Heart left ventricle (tissue), 16 donors: ENCODE measurements at places on chromosomes 13 and 19.
A peak's percentile ranks its signal among the peaks of the same experiment; 100 is the strongest.

GRCh38 chr13:90557626-90558025 lies 789.9 kb upstream of the MIR17HG start:
- DNase-seq = no peak

DNA sequence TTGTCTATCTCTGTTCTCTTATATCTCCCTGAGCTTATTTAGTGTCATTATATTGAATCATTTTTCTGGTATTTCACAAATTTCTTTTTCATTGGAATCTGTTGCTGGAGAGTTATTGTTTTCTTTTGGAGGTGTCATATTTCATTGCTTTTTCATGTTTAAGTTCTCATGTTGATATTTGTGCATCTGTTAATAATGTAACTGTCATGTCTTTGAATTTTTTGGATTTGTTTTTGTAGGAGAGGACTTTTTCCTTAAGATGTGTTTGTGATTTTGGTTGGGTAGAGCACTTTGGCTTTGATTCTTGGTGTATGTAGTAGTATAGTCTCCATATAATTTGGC lies 64.0 kb downstream of the DNAJC3 start:
- no peak for DNase-seq

- DNase-seq = no peak
Observed at GRCh38 chr13:93689333-93689732, 462.7 kb downstream of the GPC6 start.

- DNase-seq = no peak
Observed at GRCh38 chr19:41998246-41999020, 4.4 kb upstream of the ATP1A3 start.

- no peak for DNase-seq
Observed at GRCh38 chr13:32432856-32433255, 4.9 kb upstream of the N4BP2L1 start.

DNA sequence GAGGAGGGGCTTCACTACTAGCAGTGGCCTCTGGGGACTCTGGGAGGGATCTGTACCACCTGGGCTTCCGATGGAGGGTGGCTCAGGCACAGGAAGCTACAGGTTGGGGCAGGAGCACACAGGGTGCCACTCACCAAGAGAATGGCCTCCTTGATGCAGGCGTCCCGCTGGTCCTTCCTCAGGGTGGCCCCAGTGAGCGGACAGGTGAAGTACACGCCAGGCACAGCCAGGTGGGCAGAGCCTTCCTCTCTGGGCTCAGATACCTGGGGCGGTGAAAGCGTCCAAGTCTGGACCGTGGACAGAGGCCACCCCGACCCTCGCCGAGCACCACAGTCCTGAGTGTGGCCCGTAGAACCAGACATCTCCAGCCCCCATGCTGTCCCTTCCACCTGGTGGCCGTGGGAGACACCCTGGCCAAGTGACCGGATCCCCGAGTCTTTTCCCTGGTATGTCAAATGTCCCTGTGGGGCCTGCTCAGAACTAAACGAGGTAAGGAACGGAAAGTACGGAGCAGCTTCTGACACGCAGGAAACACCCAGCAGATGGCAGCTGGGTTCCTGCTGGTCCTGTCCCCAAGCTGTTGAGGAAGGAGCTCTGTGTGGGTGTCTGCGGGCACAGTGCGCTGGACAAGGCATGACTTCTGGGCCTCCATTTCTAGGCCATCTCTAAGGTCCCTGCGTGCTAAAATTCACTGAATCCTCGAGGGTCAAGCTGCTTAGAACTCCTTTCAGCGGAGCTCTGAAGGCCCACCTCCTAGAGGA lies 5.2 kb downstream of the UBXN6 start:
- no peak for DNase-seq

DNA sequence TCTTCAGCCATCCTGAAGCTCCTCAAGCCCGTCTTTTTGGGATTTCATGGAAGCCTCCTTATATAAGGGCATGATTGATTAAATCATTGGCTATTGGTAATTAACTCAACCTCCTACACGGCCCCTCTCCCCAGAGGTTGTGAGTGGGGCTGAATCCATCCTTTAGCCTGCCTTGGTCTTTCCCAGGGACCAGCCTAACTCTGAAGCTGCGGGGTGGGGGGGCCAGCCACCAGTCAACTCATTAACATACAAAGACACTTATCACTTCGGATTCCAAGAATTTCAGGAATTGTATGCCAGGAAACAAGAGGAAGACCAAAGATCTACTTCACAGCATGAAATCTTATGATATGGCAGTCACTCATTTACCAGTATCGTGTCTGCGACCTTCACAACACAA lies 9.9 kb downstream of the COL4A1 start:
- peak; percentile 24 for DNase-seq

DNA sequence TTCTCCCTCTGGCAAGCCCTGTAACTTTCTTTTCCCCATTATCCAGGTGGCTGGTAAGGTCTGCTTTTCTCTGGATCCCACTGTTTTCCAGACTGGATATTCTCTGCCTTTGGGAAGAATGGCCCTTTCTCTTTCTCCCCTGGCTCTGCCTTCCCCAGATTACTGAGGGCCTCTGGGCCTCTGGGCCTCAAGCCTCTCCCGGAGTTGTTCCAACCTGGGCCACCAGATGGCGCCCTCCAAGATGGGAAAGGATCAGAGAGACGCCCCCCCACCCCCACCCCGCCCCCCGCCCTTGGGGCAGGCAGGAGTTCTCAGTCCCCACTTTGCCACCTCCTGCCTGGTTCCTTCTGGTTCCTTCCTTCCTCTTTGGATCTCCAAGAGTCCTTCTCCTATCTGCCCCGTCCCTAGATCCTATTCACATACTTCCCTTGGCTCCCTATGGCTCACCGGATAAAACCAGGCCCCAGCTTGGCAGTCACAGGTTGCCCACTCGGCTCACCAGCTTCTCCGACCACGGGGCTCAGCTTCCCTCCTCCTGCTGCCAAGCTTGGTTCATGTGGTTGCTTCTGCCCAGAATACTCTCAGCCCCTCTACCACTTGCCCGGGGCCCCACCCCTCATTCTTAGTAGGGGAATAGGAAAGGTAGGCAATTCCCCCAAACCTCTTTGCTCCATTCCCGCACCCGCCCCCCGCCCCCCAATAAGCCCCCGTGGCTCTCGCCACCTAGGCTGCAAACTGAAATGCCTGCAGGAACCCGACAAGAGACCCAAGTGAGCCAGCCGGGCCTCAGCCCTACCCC lies 13.1 kb downstream of the EPS8L1 start:
- no peak for DNase-seq

DNA sequence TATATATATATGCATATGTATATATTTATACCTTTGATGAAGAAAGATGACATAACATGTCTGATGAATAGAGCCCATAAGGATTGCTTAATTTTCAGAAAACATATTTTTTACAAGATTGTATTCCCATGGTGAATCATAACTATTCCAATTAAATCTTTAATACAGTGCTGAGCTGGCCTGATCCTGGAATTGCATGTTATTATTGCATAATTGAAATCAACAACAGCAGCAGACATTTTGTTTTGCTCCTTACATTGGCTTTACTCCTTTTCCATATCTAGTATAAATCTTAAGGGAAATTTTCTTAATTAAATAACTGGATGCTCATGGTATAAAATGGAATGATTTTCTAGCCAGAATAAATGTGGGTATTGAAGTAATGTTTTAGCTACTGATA lies 22.0 kb downstream of the POSTN start:
- no peak for DNase-seq

GRCh38 chr19:6279620-6279930 lies 200 bp downstream of the MLLT1 start:
- no peak for DNase-seq

DNA sequence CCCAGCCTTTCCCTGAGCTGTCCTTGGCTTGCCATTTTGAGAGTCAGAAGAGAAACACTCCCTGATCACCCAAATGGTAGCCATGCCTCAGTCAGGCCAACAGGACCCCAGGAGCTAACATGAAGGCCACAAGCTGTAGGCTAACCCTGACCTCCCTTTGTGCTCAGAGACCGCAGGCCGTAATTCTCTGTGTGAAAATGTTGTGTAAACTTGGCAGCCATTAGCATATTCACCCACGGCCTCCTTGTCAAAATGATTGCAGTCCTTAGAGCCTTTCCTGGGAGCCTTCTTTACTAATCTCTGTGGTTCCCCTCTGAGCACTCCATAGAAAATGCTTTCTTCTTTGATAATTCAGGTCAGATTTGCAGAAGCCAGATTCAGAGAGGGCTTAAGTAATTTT lies 418.9 kb downstream of the COG6 start:
- no peak for DNase-seq

DNA sequence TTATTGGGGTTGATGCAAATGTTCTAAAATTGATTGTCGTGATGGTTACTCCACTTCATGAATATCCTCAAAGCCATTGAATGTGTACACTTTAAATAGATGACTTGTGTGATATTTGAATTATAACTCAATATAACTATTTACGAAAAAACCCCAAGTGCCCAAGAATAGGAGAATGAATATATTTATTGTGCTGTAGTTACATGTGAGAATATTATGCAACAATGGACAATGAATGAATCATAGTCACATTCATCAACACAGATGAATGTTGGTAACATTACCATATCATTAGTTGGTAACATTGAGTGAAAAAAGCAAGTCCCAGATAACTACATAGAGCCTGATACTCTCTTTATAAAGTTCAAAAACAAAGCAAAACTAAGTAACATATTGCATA lies 127.8 kb upstream of the UBL3 start:
- DNase-seq = no peak

DNA sequence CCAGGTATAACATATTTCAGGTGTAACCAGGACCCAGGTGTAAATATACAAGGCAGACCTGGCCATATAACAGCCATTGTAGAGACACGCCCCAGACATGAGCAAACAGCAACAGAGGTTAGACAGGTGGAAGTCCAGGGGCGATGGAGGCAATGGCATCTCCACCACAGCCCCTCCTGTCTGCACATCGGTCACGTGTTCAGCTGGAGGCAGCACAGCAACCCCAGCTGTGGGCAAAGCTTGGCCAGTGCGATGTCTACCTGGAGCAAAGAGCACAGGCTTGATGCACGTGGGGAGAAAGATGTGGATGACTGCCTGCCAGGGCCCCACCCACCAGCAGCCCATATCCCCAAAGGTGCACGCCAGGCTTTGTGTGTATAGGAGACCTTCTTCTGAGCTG lies 4.4 kb downstream of the CYP4F2 start:
- no peak for DNase-seq

GRCh38 chr19:16824658-16825311 lies 4.4 kb upstream of the SIN3B start:
- no peak for DNase-seq

DNA sequence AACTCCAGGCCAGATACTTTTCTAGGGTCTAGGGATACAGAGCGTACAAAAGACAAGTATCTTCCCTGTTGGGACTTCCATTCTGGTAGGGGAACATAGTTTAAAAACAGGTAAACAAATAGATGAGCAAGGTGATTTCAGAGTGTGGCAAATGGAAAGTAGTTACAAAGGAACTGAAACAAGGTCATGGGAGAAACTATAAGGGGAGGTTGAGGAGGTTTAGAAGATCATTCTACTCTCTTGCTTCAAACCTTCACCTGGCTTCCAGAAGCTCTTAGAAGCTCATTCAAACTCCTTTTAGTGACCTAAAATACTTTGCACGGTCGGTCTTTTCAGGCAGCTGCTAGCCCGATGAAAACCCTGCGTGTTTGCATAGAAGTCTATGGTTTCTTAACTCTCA lies 9.1 kb downstream of the FFAR2 start:
- no peak for DNase-seq

GRCh38 chr19:2048104-2048958 lies 2.7 kb downstream of the MKNK2 start:
- DNase-seq = no peak

GRCh38 chr13:51967482-51968446 lies 43.5 kb downstream of the ATP7B start:
- DNase-seq = no peak

GRCh38 chr13:75368167-75368566 lies 113.8 kb downstream of the TBC1D4 start:
- DNase-seq = peak; percentile 41

- DNase-seq = no peak
Observed at GRCh38 chr19:18496980-18497256, 25.0 kb downstream of the ELL start.

DNA sequence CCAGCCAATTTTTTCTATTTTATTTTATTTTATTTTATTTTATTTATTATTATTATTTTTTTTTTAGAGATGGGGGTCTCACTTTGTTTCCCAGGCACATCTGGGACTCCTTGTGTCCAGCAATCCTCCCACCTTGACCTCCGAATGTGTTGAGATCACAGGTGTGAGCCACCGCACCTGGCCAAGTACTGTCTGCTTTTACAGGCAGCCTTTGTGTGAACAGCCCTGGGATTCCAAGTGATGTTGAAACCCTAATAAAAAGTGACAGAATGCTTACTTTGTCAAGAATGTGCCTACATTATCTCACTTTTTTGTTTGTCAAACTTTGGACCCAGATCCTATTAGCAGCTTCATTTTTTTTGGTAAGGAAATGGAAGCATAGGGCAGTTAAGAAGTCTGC lies 220.1 kb upstream of the EDNRB start:
- DNase-seq = no peak

DNA sequence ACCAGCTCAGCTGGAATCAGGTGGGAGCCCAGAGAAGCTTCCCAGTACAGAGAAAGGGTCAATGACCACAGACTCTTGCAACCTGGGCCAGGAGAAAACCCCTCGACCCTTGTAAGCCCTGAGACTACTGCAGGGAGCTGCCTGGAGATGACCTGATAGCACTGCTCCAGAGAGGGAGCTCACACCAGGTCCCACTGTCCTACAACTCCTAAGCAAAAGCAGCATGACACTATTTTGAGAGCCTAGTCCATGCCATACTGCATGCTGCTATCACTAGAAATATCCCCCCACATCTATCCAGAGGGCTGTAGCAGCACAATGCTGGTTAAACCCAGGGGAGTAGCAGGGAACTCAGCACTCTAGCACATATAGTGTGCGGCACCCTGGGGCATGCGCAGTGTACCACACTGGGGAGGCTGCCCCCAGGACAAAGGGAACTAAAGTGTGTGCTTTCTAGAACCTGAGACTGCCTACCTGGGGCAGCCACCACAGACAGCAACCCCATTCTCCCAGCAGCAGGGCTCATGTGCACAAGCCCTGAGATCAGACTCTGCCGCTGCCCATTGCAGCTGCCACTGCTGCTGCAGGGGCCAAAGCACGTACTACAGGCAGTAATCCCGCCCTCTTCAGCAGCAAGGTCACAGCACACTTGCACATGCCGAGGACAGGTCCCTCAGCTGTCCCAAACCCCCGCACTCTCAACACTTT lies 27.1 kb upstream of the N4BP2L1 start:
- no peak for DNase-seq

DNA sequence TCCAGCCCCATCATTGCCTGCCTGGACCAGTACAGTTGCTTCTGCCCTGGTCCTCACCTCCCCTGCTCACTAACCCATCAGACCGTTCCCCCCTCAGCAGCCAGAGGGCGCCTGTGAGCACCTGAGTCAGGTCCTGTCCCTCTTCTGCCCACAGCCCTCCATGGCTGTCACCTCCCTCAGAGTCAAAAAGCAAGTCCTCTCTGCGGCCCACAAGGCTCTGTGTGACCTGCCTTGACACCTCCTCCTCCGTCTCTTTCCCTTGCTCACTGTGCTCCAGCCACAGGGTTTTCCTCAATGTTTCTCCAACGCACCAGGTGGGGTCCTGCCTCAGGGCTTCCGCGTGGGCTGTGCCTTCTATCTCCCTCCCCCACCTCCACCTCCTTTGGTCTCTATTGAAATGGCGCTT lies 29.4 kb upstream of the PTPRS start:
- no peak for DNase-seq
